Stimulated activated CD4-positive, alpha-beta T cell treated with anti-CD3 and anti-CD28 coated beads, Interleukin-1b, Interleukin-23, amount 100 ng/mL, for 1 hour (primary cell): ENCODE measurements at places on chromosomes 13 and 19.

- DNase-seq = peak; percentile 33
Measured at GRCh38 chr19:1747285-1748114, 5.8 kb upstream of the ONECUT3 start.

DNA sequence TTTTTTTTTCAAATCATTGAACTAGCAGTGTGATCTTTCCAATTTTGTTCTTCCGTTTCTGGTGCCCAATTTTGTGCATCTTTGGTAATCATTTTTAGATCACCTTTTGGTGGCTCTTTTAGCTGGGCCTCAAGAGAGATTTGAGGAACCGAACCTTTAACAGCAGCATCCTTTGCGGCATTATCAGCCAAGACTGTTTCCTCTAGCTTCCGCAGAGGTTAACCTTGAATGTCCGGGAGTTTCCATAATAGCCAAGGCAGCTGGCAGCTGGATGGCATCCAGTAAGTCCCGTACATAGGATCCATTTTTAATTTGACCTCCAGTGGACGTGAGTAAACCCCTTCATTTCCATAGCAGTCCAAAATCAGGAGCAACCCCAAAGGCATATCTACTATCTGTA is 9.6 kb downstream of the IRGC start:
- no peak for DNase-seq

- DNase-seq = no peak
Measured at GRCh38 chr13:66745307-66745706, 484.8 kb downstream of the PCDH9 start.

GRCh38 chr13:42001580-42001979 is 40.7 kb upstream of the VWA8 start:
- DNase-seq = no peak

DNA sequence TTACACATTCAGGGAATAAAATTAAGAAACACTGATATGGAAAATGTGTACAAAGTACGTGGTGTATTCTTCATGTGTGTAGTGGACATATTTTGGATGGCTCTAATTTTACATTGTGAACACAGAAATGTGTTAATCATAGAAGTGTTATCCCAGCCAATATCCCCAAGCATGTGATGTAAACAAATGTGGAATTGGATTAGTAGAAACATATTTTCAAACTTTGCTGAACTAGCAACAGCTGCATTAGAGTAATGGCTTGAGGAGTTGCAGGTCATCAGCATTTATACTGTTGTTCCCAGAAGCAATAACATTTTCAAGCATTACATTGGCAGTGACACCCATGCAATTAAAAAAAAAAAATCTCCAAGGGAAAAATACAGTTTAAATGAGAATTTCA is 600.6 kb downstream of the SLITRK1 start:
- DNase-seq = no peak

DNA sequence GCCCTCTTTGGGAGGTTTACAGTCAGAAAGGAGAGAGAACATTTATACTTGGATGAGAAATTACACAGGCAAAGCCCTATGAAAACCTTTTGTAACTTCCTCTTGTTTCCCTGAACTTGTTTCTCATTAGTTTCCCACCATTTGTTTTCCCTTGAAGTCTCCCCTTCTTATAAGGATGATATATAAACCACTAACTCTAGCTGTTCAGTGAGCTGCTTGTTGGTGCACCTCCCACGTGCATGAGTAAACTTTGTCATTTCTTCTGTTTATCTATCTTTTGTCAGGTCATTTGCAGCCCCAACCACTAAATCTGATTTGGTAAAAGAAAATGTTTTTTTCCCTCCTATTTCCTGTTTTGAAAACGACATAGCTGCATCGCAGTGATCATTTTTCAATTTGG is 919.9 kb downstream of the SLITRK1 start:
- no peak for DNase-seq

GRCh38 chr13:73096173-73096572 is 37.4 kb downstream of the KLF5 start:
- DNase-seq = no peak

DNA sequence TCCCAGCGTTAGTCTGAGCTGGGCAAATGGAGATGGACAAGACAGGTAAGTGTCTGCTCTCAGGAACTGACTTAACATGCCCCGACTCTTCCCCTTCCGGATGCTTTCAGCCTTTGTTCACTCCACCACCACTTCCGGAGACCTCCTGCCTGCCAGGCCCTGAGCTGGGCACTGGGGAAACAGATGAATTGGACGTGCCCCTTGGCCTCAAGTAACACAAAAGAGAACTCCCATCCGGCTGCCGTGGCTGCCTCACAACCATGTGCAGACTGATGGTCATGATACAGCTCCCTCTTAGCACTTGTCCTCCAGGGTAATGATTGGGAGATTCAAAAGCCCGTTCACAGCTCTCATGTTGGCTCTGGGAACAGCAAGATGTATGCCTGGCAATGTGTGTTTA is 6.9 kb downstream of the ZNF784 start:
- DNase-seq = no peak
